SK-MEL-5 (cell line): ENCODE measurements at places on chromosomes 6 and 20.

GRCh38 chr20:36043892-36044515 lies 75.6 kb downstream of the CNBD2 start:
- DNase-seq, result no peak

- no peak for DNase-seq
These were observed 90.3 kb upstream of the CLDN20 start for GRCh38 chr6:155173488-155173887.

- peak; percentile 75 for DNase-seq
These were observed 43.7 kb downstream of the CDC5L start for GRCh38 chr6:44431118-44431725.

GRCh38 chr6:41724228-41724580 lies 11.2 kb downstream of the TFEB start:
- DNase-seq, result no peak

DNA sequence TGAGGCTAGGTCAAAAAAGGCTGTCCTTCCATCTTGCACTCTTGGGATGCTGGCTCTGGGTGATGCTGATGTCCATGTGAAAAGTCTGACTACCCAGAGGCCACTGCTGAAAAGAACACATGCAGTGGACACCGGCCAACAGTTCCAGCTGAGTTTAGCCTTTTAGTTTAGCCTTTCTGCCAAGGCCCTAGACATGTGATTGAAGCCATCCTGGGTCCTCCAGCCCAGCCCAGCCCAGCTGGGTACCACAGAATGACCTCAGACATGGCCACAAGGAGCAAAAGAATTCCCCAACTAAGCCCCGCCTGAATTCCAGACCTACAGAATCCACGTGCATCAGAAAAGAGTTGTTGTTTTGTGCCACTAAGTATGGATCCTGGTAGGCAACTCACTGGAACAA lies 17.4 kb downstream of the PIGT start:
- DNase-seq, result no peak

DNA sequence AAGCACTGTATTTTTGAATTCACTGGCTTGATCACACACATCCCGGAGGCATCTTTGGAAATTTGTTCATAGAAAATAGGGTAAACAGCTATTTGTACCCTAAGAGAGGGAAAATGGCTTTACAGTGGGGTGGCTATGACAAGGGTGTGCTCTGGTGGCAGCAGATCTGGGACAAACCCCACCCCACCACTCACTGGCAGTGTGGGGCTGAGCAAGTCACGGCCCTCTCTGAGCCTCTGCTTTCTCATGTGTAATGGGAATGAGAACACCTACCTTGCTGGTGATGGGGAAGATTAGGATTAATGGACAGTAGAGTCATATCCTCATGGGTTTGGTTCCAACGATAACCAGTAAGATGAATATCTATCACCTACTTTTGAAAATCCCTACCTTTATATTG lies 78.0 kb downstream of the KCNB1 start:
- no peak for DNase-seq

- no peak for DNase-seq
These were observed 788 bp downstream of the TRIM40 start for GRCh38 chr6:30136570-30137286.

DNA sequence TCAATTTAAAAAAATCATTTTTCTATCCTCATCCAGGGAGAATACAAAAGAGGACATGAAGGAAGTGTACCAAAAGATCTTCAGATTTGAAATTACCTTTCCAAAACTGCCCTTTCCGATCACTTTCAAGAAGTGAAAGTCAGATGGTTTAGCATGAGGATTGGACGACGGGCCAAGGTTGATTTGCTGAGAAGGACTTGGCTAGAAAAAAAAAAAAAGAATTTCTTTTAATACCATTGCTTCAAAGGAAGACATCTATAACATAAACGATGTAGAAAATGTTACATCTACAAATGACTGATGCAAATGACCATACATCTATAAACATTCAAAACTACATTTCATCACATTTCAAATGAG lies 120.9 kb upstream of the SLC2A12 start:
- DNase-seq, result peak; percentile 34

- no peak for DNase-seq
These were observed 286.7 kb upstream of the SPTLC3 start for GRCh38 chr20:12722091-12722490.

GRCh38 chr20:45779011-45779915 lies 12.4 kb downstream of the WFDC3 start:
- DNase-seq, result peak; percentile 73

- DNase-seq, result peak; percentile 100
These were observed 13.7 kb downstream of the NEDD9 start for GRCh38 chr6:11218538-11219399.

GRCh38 chr6:32222333-32223230 lies 1.3 kb downstream of the NOTCH4 start:
- DNase-seq, result no peak

- no peak for DNase-seq
These were observed 193.4 kb upstream of the PRDM1 start for GRCh38 chr6:105892577-105893262.

- DNase-seq, result no peak
These were observed 315.6 kb downstream of the TPBG start for GRCh38 chr6:82679232-82679631.

DNA sequence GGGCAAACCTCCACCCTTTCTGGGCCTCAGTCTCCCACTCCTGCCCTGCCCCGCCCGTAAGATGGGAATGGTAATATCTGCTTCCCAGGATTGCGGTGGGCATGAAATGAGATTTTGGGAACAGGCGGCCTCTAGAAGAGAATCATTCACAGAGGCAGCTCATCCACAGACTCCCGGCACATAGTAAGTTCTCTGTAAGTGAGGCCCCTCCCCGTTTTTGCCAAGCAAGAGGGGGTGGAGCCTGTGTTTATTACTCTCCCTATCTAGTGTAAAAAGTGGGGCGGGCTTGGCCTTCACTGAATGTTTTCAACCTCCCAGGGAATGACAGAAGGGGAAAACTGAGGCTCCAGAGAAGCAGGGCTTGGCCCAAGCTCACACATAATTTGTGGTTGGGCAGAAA lies 20.0 kb downstream of the SUN5 start:
- peak; percentile 49 for DNase-seq

DNA sequence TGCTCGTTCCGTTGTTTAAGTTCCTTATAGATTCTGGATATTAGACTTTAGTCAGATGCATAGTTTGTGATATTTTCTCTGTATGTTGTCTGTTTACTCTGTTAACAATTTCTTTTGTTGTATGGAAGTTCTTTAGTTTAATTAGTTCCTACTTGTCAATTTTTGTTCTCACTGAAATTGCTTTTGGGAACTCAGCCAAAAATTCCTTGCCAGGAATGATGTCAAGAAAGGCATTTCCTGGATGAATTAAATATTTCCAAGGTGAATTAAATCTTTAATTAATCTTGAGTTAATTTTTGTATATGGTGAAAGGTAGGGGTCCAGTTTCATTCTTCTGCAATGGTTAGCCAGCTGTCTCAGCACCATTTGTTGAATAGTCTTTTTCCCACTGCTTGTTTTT lies 406.2 kb upstream of the NOX3 start:
- DNase-seq, result no peak

DNA sequence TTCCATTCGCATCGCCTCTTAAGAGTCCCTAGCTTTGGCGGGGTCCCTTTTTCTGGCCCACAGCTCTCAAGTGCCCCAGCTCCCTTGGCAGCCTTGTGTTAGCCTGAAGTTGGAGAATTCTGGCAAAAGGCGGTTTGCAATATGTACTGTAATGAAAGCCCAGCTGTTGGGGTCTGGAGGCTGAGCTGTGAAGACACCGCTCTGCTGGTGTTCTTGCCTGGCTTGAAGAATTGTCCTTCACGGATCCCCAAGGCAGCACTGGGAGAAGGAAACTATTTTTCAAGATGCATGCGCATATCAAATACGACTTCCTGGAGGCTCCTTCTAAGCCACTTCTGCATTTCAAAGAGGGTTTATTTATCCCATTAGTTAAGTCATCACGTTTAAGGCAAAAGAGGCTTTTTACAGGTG lies 21.4 kb upstream of the CITED2 start:
- DNase-seq, result no peak
